GM06990 (cell line): ENCODE measurements at places on chromosomes 1 and 21.

DNA sequence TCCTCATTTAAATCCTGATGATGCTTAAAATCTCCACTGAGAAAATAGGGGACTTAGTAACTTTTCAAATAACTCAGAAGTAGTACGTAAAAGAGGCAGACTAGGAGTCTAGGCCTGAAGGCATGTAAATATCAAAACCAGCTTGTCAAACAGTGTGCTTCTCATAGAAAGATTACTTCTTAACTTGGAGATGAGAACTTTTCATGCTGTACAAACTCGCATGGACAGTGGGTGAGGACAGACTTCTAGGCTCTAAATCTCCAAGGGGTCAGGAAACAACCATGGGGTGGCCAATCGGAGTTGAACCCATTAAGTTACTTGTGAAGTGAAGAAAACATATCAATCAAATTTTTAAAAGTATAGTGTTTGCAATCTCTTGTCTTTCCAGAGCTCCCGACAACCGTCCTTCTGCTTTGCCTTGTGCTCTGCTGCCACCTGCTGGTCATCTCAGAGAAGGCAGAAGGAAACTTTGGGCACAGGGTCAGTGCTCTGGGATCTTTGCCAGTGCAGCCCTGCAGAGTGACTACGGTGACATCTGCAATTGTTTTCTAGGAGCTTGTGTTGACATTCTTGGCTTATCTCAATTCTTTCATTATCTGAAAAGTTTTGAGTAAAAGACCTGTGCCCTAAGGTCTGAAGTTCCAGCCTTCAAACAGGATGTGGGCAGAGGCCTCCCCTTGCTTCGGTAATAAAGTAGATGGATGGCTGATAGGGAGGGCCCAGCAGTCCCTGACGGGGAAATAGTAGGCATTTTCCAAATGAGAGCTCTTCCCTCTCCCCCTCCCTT is 105.1 kb upstream of the PDE4B start:
- peak; percentile 16 for DNase-seq

- DNase-seq, result no peak
Measured at GRCh38 chr1:197695961-197696360, 79.3 kb downstream of the DENND1B start.

GRCh38 chr21:26064506-26064905 is 106.1 kb downstream of the APP start:
- DNase-seq, result no peak

DNA sequence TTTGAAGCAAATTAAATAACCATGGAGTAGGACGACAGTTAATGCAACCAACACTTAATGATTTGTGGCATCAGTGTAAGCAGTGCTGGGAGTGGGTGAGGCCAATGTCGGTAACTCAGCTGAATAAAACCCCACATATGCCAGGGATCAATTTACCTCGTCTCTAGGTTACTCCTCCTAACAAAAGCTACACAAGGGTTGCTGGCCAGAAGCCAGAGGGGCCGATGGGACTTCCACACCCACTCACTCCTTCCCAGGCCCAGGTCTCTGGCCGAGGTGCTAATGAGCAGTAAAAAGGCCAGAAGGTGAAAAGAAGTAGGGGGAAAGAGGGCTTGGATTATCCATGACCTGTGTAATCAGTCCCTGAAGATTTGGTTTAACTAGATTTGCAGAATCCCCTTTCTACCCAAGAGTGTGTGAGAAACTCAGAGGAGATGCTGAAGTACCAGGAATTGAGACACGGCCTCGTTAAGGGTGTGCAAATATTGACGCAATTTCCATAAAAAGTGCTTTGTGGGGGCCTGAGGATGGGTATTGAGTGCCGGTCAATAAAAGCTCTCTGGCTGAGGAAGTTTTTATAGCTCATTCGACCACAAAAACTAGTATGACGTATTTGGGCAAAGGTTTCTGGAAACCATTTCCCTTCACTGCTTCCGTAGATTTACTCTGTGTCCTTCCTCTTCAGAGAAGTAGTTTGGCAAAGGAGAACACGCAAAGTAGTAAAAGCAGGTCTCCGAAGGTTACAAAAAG is 145.5 kb downstream of the TBX15 start:
- DNase-seq, result no peak

- no peak for DNase-seq
Measured at GRCh38 chr1:66176012-66176715, 357.8 kb upstream of the SGIP1 start.

- no peak for DNase-seq
Measured at GRCh38 chr1:22689505-22689904, 21.1 kb upstream of the EPHB2 start.

DNA sequence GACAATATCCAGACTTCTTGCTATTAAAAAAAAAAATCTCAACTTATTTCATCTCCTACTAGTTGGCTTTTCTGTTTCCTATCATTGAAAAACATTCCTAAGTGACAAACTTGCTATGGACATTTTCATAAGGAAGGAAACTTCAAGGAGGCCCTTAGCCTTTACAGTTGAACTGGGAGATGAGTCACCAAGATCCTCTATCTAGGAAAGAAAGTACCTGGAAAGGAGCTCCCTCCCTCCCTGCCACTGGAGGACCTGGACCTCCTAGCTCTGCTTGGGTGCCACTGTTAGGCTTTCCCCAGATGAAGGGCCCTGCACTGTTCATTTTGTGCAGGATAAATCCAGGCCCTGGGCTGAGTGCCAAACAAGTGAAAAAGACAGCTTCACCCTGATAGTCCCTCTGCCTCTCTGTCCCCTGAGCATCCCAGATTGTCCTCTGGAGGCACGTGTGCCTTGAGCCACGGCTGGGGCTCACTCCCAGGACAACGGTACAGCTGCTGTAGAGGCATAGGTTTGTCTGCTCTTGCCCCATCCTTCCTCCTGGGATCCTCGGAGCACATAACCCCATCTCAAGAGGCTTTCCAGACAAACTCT is 40.2 kb upstream of the SOX13 start:
- DNase-seq, result no peak

DNA sequence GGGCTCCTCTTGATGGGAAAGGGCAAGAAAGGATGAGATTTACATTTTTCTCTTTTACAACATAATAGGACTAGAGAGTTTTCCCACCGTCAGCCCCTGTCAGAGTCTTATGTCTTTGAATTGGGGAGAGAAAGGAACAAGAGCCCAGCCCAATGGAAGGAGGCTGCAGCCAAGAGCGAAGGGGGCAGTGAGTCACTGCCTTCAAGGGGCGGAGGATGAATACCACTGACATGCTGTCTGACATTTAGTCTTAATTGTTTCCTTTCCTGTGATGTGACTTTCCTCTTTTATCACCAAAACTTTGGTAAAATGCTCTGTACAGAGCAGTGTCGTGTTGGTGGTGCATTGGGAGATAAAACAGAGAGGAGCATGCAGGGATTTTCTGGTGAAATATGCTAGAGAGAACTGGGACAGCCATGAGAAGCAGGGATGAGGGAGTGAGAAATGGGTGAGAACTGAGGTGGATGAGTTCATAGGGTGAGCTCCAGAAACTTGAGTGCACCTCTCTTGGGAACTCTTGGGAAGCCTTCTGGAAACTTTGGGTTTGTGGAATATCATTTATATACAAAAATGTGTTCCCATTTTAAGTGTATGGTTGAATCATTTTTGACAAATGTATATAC is 179.9 kb upstream of the FGGY start:
- DNase-seq, result no peak

GRCh38 chr1:160826546-160826945 is 30.6 kb downstream of the LY9 start:
- DNase-seq, result no peak

DNA sequence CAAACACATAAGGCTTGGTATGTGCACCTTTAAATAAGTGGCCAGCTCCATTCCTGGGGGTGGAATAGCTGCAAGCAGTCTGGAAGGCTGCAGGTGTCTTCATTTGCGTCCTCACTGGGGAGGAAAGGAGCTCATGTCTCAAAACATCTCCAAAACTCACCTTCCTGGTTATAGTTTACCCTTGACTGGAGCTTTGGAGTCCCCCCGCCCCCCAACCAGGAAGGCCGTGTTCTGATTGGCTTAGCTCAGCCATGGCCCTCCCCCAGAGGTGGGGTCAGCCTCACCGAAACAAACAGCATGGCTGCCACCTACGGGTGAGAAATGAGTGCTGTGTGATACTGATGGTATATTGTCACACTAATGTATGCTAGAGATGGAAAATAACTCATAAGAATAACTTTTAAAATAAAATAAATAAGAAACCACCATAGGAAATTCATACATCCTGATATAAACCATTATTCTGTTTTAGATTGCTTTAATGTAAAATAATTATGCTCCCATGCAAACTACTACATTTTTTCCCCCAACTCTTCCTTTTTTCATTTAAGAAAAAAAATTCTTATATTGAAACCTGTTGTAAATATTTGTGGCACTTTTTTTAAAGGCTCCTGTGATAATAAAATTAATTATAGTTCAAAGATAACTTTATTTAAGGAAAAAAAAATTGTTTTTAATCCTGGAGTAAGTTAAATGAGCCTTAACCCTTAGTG is 90.8 kb downstream of the ZP4 start:
- peak; percentile 13 for DNase-seq

DNA sequence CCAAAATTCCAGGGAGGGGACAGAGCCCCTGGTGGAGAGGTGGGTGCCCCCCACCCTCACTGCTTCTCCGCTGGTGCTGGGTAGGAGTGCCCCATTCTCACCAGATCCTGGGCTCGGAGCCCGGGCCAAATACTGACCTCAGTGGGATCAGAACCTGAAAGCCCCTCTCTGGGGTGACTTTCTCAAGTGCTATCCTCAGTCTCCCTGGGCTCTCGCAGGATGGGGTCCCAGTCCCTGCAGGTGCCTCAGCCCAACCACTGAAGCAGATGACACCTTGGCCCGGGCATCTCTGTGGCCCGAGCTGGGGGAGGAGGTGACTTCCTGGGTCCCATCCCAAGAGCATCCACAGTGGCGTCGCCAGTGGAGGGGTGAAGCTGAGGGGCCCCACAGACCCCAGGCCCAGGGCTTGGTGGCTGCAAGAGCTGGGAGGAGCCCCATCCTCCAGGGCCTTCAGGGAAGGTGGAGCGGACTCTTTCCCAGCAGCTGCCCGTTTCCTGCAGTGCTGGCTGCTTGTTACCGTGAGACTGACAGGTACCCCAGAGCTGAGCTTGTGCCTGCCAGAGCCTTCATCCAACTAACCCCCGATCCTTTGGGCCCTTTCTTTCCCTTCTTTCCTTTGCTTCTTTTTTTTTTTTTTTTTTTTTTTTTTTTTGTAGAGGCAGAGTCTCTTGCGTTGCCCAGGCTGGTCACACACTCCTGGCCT is 3.9 kb upstream of the FNDC10 start:
- DNase-seq, result no peak
